ENCODE measurements at places on chromosomes 5 and 9.
A peak's percentile ranks its signal among the peaks of the same experiment; 100 is the strongest.

DNA sequence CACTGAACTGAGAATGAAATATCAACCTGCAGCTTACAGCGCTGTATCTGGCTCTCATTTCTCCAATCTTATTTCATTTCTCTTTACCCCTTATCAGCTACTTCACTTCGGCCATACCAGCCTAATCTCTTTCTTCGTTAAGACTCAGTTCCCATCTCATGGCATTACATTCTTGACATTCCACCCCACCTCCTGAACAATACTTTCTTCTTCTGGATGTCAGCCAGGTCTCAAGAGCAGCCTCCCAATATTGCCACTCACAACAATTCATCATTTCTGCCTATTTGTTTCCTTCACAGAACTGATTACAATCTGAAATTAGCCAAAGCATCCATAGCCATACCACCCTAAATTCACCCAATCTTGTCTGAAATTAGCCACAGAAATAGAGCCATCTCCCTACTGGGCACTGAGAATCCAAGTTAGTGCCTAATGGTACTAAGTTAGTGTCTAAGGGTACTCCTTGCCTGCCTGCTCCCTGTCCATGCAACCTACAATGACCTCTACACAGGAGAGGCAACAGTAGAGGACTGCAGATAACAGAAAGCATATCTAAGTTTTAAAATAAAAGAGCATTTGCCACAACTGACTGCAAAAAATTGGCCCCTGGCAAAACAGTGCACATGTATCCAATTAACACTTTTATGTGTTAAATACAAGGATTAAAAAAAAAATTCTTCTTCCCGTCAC is 35.2 kb downstream of the SETX start:
- DNase-seq = no peak
- no peak overlapping the region for H3K27ac ChIP-seq
- H3K36me3 ChIP-seq = peaks cover 57% of the 10 kb centered on the region
- no peaks in the 10 kb centered on the region for H3K27me3 ChIP-seq
- no peaks in the 10 kb centered on the region for H3K4me1 ChIP-seq

DNA sequence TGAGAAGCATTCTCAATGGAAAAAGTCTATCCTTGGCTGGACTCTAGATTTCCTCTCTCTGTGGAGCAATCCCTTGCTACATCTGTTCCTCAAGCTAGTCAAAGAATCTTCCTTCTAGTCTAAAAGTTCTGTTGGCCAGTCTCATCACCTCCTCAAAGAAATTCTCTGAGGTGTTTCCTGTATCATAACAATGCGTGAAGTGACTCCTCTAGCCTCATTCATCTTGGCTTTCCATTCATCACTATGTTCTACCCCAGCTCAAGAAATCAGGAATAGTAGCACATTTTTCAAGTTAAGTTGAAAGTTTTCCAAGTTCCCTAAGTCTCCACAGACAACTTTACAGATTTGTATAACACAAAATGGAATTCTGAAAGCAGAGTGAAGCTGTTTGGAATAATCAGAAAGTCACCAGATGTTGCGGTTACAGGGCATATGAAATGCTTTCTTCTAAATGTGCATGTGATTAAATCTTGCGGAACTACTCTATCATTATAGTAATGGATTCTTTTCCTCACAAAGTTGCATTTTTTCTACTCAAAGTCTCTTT is 176.6 kb upstream of the FREM1 start:
- no peaks in the 10 kb centered on the region for H3K27me3 ChIP-seq
- H3K27ac ChIP-seq = no peak overlapping the region
- no peaks in the 10 kb centered on the region for H3K36me3 ChIP-seq
- H3K4me1 ChIP-seq = no peaks in the 10 kb centered on the region
- no peak overlapping the region for H3K4me3 ChIP-seq
- no peak for DNase-seq

DNA sequence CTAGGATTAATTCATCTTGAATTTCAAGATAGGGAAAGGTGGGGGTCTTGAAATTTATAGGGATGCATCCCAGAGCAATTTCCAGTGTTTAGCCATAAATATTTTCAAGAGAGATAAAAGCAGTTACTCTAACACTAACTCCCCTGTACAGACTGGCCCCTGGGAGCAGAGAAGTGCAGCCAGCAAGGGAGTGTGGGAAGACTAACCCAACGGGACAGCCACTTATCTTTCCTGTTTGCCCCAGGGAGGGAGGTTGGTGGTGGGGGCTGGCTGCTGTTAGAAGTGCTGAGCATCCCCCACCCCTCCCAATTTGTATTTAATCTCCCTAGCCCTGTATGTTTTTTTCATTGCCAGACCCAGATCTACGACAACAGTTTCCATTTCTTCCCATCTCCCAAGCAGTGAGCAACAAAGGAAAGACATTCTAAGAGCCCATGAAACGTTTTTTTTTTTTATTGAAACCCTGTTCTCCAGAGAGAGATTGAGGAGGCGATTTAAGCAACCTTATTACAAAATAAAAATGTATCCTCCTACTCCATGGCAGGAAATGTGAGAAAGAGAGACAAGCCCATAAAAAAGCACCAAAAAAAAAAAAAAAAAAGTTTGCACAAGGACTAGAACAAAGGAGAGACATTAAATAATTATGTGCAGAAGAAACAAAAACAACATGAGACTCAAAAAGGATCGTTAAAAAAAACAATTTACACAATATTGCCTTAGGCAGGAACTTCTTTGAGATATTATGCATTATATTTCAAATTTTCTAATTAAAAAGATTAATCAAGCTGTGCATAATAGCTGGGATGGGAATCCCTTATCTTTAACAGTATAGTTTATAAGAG is 343.4 kb downstream of the ARHGEF28 start:
- no peaks in the 10 kb centered on the region for H3K27me3 ChIP-seq
- no peaks in the 10 kb centered on the region for H3K4me1 ChIP-seq
- no peak overlapping the region for H3K4me3 ChIP-seq
- no peak overlapping the region for H3K27ac ChIP-seq
- no peak for DNase-seq

GRCh38 chr9:93232388-93232960 is 48.5 kb downstream of the WNK2 start:
- H3K27ac ChIP-seq = no peak overlapping the region
- H3K4me1 ChIP-seq = no peaks in the 10 kb centered on the region
- no peaks in the 10 kb centered on the region for H3K36me3 ChIP-seq
- peaks cover 76% of the 10 kb centered on the region for H3K27me3 ChIP-seq
- no peak for DNase-seq

- no peaks in the 10 kb centered on the region for H3K36me3 ChIP-seq
- peak overlapping the region; percentile 25 for H3K4me3 ChIP-seq
- peak; percentile 48 for DNase-seq
- H3K27me3 ChIP-seq = no peaks in the 10 kb centered on the region
- H3K4me1 ChIP-seq = no peaks in the 10 kb centered on the region
- H3K27ac ChIP-seq = no peak overlapping the region
Measured at GRCh38 chr9:94478755-94479730, 75.8 kb upstream of the PCAT7 start.

DNA sequence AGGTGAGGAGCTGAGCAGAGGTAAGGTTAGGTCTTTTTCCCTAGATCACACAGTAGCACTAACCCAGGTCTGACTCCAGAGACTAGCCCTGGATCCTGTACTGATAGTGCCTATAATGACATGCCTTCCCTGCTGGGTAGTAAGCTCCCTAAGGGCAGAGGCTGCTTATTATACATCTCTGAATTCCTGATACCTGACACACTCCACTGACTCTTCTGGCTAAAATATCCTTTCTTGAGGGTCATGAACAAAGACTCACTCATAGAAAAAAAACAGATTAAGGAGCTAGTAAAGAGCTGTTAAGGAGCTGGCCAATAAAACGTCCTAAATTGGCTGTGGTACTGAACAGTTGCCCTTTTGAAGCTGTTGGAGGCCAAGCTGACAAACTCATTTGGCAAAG is 149.0 kb upstream of the ITGA1 start:
- no peaks in the 10 kb centered on the region for H3K36me3 ChIP-seq
- H3K4me3 ChIP-seq = no peak overlapping the region
- H3K27me3 ChIP-seq = no peaks in the 10 kb centered on the region
- no peak overlapping the region for H3K27ac ChIP-seq
- no peak for DNase-seq
- no peaks in the 10 kb centered on the region for H3K4me1 ChIP-seq

GRCh38 chr9:132908635-132909034 is 29.9 kb downstream of the SPACA9 start:
- no peak for DNase-seq
- peaks cover 42% of the 10 kb centered on the region for H3K36me3 ChIP-seq
- no peaks in the 10 kb centered on the region for H3K4me1 ChIP-seq
- H3K27ac ChIP-seq = no peak overlapping the region
- H3K27me3 ChIP-seq = no peaks in the 10 kb centered on the region
